ENCODE measurements at places on chromosomes 3 and 15.

DNA sequence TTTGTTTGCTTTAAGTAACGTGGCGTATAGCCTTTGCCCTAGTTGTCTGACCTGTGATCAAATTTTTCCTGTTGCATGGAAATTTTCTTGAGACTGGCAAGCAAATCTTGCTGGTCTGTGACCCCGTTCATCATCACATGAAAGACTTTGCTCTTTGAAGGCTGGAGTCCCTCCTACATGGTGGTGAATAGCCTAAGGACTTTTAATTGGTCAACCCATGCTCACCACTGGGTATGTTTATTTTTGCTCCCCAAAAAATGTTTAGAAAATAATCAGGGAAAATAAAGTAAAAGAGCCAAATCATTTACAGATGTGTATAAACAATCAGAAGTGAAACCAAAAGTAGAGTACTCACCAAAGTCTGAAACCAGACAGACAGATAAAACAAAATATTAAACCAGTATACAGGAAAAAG lies 1075.3 kb upstream of the ALCAM start:
- no peaks in the 10 kb centered on the region for H3K27me3 ChIP-seq
- peak overlapping the region; percentile 75 for H3K27ac ChIP-seq
- H3K4me1 ChIP-seq = peaks cover 4% of the 10 kb centered on the region
- no peak for DNase-seq
- peak overlapping the region; percentile 54 for H3K4me3 ChIP-seq

- no peaks in the 10 kb centered on the region for H3K27me3 ChIP-seq
- peak overlapping the region; percentile 76 for H3K27ac ChIP-seq
- DNase-seq = no peak
- H3K4me1 ChIP-seq = peaks cover 23% of the 10 kb centered on the region
Observed at GRCh38 chr3:50325497-50326181, 2.4 kb downstream of the TUSC2 start.

DNA sequence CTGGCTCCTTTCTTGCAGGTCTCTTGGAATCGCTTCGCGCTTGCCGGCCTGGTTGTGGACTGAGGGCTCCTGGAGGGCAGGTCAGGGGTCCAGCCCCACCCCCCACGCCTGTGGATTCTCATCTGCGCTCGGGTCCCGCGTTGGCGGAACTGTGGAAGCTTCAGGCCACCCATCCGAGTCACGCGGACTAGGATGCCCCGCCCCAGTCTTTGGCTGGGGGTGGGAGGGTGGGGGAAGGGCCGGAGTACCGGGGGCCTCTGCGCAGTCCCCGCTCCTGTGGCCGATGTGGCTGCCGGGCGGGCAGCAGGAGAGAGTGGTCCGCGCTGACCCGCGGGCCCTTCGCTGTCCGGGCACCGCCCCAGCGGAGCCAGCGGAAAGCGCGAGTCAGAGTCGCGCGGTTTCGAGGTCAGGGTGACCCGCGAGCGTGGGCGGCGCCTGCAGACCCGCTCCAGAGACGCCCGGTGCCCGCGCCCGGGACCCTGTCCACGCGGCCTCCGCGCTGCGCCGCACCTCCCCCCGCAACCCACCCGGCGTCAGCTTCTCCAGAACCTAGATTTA lies 114.2 kb downstream of the KLF13 start:
- peak overlapping the region; percentile 74 for H3K4me3 ChIP-seq
- H3K27me3 ChIP-seq = no peaks in the 10 kb centered on the region
- peaks cover 3% of the 10 kb centered on the region for H3K36me3 ChIP-seq
- peak overlapping the region; percentile 81 for H3K27ac ChIP-seq

DNA sequence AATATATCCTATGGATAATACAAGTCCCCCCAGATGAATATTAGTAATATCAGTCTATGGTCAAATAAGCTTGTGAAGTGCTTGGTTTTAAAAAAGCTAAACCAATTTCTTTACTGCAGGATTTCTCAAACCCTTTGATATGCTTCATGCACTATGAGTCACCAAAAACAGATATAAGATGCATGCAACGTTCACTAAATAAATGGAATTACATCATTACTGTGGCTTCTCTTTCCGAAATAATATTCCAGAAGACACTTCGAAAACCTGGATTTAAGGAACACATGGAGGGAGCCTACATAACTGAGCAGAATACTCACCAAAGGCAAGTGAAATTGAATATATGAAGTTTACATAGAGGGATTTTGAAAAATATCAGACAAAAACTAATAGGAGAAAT lies 126.3 kb upstream of the ABI3BP start:
- DNase-seq = no peak
- H3K4me3 ChIP-seq = no peak overlapping the region
- H3K36me3 ChIP-seq = peaks cover 3% of the 10 kb centered on the region
- H3K27me3 ChIP-seq = peaks cover 16% of the 10 kb centered on the region

GRCh38 chr3:128701342-128702212 lies 24.4 kb upstream of the RAB7A start:
- no peak for DNase-seq
- no peak overlapping the region for H3K4me3 ChIP-seq
- no peak overlapping the region for H3K27ac ChIP-seq
- H3K27me3 ChIP-seq = no peaks in the 10 kb centered on the region
- H3K36me3 ChIP-seq = peaks cover 4% of the 10 kb centered on the region

GRCh38 chr15:99708563-99708962 lies 24.7 kb downstream of the LYSMD4 start:
- H3K4me3 ChIP-seq = no peak overlapping the region
- H3K27me3 ChIP-seq = no peaks in the 10 kb centered on the region
- peak overlapping the region; percentile 39 for H3K27ac ChIP-seq
- no peak for DNase-seq
- H3K4me1 ChIP-seq = peaks cover 4% of the 10 kb centered on the region

DNA sequence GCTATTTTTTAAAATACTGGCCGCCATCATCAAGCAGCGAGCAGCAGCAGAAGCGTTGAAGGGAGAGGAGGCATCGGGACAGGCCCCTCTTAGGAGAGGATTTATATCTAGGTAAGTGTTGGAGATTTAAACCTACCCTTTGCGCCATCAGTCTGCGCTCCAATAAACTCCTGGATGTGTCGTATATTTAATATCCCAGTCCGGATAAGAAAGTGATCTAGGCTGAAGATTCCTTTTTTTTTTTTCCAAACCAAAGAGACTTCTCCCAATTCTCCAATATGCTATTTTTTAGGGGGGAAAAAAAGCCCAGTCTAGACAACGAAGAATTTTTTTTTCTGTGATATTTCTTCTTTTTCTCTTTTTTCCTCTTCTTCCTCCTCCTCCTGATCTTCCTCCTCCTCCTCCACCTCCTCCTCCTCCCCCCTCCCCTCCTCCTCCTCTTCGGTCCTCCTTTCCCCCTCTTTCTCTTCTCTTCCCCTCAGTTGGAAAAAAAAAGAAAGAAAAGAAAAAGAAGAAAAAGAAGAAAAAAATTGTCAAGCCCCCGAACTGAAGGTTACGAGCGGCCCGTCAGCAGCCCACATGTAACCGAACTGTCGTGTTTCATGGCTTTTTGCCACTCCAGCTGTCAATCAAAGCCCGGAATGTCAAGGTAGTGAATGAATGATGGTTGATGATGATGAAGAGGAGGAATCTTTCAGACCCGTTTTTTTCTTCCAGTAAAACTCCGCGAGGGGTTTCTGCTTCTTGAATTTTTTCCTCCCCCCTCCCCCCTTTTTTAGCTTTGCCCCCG lies 835 bp downstream of the MEIS2 start:
- DNase-seq = no peak
- peaks cover 29% of the 10 kb centered on the region for H3K36me3 ChIP-seq
- H3K27ac ChIP-seq = peak overlapping the region; percentile 88
- H3K4me1 ChIP-seq = peaks cover 41% of the 10 kb centered on the region
- H3K4me3 ChIP-seq = peak overlapping the region; percentile 94

DNA sequence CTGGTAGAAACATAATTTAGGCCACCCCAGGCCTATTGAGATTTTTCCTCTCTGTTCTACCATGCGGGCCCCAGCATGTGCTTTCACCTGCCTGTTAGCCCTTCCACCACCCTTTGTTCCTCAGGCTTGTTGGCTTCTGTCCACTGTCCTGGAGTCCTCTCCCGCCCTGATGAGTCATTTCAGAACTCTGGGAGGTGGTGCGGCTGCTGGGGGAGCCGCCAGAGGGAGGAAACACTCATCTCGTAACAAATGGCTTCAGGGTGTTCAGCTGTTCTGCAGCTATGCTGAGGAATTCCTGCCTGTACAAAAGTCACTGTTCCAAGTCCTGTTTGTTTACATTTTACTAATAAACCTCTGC lies 36.3 kb downstream of the LRTM1 start:
- H3K36me3 ChIP-seq = no peaks in the 10 kb centered on the region
- H3K27me3 ChIP-seq = no peaks in the 10 kb centered on the region
- H3K4me3 ChIP-seq = no peak overlapping the region
- H3K4me1 ChIP-seq = no peaks in the 10 kb centered on the region

DNA sequence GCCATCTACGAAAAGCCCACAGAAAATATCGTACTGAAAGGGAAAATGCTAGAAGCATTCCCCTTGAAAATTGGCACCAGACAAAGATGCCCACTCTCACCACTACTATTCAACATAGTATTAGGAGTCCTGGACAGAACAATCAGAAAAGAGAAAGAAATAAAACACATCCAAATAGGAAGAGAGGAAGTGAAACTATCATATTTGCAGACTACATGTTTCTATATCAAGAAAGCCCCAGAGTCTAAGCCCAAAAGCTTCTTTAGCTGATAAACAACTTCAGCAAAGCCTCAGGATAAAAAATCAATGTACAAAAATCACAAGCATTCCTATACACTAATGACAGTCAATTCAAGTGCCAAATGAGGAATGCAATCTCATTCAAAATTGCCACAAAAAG lies 15.6 kb downstream of the OR5K3 start:
- peaks cover 7% of the 10 kb centered on the region for H3K4me1 ChIP-seq
- no peak overlapping the region for H3K27ac ChIP-seq
- no peaks in the 10 kb centered on the region for H3K36me3 ChIP-seq
- H3K4me3 ChIP-seq = no peak overlapping the region
- no peaks in the 10 kb centered on the region for H3K27me3 ChIP-seq
- DNase-seq = no peak

DNA sequence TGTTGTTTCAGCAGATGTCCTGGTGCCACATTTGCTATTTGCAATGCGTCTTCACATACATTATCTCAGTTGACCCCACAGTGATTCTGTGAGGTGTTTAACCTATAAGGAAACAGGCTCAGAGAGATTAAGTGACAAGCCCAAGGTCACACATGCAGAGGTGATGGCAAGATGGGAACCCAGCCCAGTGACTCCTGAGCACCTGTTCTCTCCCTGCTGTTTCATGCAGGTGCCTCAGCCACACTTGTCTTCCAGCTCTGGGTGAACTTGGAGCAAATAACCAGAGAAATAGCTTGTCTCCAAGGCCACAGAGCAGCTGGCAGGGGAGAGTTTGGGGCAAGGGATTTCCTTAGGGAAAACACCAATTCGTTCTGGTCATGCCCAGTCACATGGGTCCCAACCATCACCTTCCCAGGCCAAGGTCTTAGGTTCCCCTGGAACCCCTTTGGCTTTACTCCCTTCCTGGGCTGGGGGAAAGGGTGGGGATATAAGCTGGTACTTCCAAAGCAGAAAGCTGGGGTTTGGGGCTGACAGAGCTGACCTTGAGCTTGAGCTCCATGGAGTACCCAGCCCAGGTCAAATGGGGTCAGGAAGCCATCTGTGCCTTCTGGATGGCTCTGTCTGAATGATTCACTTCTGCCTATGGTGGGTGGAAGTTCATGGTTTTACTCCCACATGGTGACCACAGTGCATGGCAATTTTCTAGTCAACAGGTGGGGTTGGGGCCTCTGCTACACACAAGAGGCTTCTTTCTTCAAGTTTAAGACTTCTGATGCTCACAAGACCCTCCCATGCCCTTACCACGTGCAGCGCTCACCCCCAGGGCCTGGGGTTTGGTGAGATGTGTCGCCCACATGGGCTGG lies 22.4 kb downstream of the LIPC start:
- no peaks in the 10 kb centered on the region for H3K27me3 ChIP-seq
- no peak overlapping the region for H3K27ac ChIP-seq
- DNase-seq = no peak
- H3K4me1 ChIP-seq = peaks cover 30% of the 10 kb centered on the region

- no peaks in the 10 kb centered on the region for H3K27me3 ChIP-seq
- H3K4me3 ChIP-seq = no peak overlapping the region
- no peak for DNase-seq
- H3K36me3 ChIP-seq = peaks cover 15% of the 10 kb centered on the region
- no peak overlapping the region for H3K27ac ChIP-seq
- no peaks in the 10 kb centered on the region for H3K4me1 ChIP-seq
Observed at GRCh38 chr3:170897978-170898377, 10.5 kb downstream of the EIF5A2 start.

DNA sequence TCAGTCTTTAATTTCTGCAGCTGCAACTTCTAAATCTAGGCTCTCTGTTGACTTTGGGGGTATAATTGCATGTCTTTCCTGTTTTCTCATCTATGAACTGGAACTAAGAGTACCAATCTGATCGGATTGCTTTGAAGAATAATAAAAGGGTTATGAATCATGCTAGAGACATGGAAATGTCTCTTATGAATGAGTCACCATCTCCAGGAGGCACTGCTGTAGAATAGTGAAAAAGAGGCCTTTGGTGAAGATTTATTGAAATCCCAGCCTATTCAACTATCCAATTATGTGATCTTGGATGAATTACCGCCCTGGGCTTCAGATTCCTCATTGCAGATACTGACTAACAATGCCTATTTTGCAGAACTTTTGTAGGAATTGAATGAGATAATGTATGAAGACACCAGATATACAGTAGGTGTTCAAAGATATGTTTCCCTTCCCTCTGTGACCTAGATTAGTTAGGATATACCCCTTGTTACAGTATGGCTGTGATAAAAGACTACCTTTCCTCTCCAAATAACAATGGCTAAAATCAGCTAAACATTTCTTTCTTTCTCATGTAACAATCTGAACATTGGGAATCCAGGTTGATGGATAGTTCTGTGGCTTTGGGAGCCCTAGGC lies 11.5 kb upstream of the CMTM8 start:
- no peak for DNase-seq
- H3K36me3 ChIP-seq = peaks cover 3% of the 10 kb centered on the region
- H3K4me1 ChIP-seq = no peaks in the 10 kb centered on the region
- H3K4me3 ChIP-seq = no peak overlapping the region
- no peak overlapping the region for H3K27ac ChIP-seq

- H3K27me3 ChIP-seq = no peaks in the 10 kb centered on the region
- no peaks in the 10 kb centered on the region for H3K36me3 ChIP-seq
- peaks cover 35% of the 10 kb centered on the region for H3K4me1 ChIP-seq
- no peak overlapping the region for H3K27ac ChIP-seq
- H3K4me3 ChIP-seq = no peak overlapping the region
- no peak for DNase-seq
Observed at GRCh38 chr3:172089250-172089649, 49.9 kb downstream of the FNDC3B start.

DNA sequence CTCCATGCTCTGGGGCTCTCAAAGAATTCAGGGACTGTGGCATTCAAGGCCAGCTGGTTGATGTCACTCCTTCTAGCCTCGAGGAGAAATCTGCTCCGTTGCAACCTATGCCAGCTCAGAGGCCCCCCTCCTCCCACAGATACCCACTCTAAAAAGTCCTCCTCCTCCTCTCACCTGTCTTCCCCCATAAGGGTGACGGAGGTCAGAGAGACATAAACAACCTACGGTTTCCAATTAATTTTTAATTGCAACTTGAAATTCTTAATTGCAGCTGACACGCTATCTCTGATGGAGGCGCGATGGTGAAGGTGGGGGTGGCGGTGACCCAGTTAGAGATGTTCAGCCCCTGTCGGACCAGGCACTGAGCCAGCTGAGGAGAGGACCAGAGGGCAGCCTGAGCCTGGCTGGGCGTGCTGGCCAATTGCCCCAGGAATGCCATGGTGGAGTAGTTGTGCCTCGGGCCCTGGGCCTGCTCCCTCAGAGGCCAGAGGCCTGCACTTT lies 43.2 kb upstream of the INSYN1 start:
- DNase-seq = no peak
- no peaks in the 10 kb centered on the region for H3K27me3 ChIP-seq
- no peaks in the 10 kb centered on the region for H3K36me3 ChIP-seq
- no peak overlapping the region for H3K4me3 ChIP-seq
- H3K27ac ChIP-seq = no peak overlapping the region
